Hematopoietic multipotent progenitor cell (in vitro differentiated cells): ENCODE measurements at places on chromosomes 7 and 10. TPM values are rescaled to one million over a fixed set of nuclear protein-coding genes. Genes with fewer than 3 reads are reported as not detected.

WNT2 gene
- not detected for total RNA-seq

DNA sequence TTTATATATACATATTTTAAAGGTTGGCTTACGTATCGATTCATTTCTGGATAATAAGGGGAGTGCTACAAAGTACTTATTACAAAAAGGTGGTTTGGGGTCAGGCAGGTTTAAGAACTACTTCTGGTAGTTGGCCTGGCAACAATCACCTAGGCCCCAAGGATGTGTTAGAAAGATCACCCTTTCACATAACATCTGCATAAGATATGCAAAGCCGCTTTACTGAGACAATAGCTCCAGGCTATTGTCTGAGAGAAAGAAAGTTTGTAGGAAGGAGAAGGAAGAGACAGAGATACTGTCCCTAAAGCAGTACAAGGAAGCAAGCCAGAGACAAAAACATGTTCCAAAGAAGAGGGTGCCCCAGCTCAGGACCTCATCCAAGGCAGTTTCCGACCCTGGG is 6.2 kb downstream of the PAXIP1 start:
- no peak for DNase-seq

DNA sequence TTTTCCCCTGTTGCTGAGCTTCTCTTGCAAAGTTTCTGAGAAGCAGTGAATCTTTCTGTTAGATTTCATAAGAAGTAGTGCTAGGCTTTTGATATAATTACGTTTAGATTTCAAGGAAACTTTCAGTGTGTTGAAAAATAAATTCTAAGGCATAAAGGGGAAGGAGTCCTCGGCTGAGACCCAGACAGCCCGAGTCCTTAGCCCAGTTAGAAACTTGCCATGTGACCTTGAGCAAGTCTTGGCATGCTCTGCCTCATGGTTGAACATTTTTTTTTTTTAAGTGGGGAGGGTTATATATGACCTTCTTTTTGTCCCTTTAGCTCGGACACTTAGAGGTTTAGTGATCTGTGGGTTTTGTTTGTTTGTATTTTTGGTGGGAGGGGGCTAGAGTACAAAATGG is 117.5 kb downstream of the TCF7L2 start:
- DNase-seq: no peak

- DNase-seq: no peak
Measured at GRCh38 chr10:34006471-34006870, 672.0 kb upstream of the NRP1 start.

EPDR1 gene
- total RNA-seq: 40.1 TPM

DNA sequence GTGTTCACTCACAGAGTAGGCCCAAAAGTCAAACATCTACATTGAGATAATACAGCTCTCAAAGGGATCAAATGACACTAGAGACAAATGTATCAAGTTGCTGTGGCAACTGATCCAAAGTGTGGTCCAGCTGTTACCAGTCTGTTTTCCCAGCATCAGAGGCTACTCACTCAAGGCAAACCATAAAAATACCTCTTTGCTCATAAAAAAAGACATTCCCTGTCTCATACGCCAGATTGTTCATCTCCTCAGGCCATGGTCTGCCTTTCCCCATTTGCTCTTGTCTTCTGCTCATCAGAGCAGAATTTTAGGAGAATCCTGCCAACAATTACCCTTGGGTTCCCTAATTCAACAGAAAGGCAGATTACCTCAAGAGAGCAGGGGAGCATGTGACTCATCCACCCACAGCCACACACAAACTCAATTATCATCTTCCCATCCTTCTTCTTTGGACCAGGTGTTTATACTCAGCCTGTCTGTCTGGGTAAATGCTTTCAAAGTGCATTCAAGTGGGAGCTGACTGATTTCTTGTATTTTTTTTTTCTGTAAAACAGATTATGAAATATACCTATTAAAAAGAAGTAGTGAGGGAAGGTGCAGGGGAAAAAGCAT is 226.5 kb upstream of the HPS1 start:
- no peak for DNase-seq

- DNase-seq: no peak
Measured at GRCh38 chr10:27373566-27374160, 130.4 kb upstream of the RAB18 start.

COBL gene
- total RNA-seq: 0.27 TPM

SPDYE5 gene
- under 0.01 TPM for total RNA-seq

- DNase-seq: no peak
Measured at GRCh38 chr7:43768887-43769272, 10.4 kb downstream of the BLVRA start.

GRCh38 chr10:129055986-129056385 is 411.1 kb upstream of the MGMT start:
- DNase-seq: no peak

GRCh38 chr7:82325416-82325815 is 118.2 kb downstream of the CACNA2D1 start:
- no peak for DNase-seq

IQUB gene
- under 0.01 TPM for total RNA-seq

DNA sequence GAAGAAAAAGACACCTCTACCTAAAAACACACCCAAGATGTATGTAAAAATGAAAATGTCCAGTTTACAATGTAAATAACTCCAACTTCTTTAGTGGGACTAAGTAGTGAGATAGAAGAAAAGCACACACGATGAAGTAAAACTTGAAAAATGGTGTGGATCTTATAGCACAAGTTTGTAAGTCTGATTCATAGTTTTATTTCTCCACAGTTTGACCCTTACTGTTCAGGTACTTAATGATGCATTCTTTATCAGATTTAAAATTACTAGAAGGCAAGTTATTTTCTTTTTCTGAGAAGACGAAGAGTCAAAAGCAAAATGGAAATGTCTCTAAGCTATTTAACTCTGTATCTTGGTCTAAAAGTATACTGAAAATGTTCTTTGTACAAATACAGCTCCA is 6.1 kb downstream of the NAMPT start:
- no peak for DNase-seq

DNA sequence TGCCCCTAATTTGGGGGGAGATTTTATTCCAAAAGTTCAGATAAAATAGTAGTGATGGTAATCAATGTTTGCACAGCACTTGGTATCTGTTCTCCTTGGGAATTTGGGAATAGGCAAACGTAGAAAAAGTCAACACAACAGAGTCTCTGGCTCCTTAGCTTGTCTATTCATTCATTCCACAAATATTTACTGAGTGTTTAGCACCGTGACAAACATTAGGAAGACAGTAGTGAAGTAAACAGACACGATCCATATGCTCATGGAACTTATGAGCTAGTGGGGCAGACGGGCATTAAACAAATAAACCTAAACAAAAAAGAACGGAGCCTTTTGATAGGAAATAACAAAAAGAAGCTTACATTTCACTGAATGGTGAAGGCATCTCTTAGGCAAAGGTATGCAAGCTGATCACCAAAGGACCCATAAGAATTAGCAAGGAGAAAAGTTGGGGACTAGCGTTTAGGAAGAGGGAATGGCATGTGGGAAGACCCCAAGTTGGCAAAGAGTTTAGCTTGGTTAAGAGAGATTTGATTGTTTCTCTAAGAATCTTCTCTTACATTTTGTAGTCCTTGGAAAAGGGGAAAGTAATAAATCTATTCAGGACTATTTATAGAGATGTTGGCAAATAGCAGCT is 243.9 kb upstream of the NPY start:
- DNase-seq: no peak

- no peak for DNase-seq
Measured at GRCh38 chr7:30679664-30680063, 2.6 kb downstream of the CRHR2 start.

MEIG1 gene
- total RNA-seq: not detected

ALOX5 gene
- total RNA-seq: 9.2 TPM

DNA sequence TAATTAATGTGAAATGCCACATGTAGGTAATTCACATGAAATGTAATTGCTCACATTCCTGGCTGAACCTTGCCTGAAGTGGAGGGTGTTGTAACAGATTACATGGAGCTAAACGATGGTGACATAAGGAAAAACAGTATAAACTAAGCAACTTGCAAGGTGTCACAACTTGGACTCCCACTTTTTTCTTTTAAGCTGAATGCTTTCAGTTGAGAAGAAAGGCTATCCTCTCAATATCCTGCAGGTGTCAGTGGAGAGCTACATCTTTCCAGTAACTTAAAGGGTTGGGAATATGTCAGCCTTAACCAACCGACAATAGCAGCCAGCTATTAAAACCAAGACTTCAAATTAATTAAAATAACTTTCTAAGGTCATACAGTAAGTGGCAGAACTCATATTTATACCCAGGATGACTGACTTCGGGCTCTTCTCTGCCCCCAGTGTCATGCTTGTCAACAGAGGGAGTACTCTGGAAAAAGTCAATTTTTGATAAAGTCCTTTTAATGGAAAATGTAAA is 33.7 kb downstream of the NRBF2 start:
- DNase-seq: peak; percentile 28

DNA sequence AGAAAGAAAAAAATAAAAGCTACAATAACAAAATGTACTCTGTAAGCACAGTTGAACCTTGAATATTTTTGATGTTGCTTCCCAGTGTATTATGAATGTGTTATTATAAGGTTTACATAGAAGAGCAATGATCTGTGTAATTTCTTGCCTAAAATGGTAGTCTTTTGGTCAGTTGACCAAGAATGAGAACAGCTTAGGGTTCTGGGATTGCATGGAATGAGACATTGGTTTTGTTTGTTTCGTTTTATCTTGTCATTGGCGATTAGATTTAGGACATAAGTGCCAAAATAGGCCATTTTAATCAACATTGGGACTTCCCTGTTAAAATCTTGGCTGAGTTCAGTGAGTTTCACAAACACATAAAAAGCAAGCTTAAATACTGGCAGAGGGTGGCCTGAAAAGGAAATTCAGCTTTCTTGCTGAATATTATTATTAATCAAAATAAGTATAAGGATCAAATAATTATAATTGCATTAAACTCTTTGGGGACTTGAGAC is 49.1 kb upstream of the GLCCI1 start:
- DNase-seq: no peak
